ENCODE measurements at places on chromosomes 5 and 9.

GRCh38 chr9:70412832-70413463, 1.5 kb downstream of the KLF9 start:
- peak; percentile 25 for DNase-seq

GRCh38 chr9:126125992-126126409, 200.6 kb upstream of the MVB12B start:
- DNase-seq, result no peak

- DNase-seq, result no peak
These were observed 287.7 kb upstream of the DAP start for GRCh38 chr5:11048760-11049159.

- DNase-seq, result no peak
These were observed 298.1 kb downstream of the CETN3 start for GRCh38 chr5:90111364-90112032.

- no peak for DNase-seq
These were observed 81.6 kb upstream of the KLF4 start for GRCh38 chr9:107571148-107571547.

- DNase-seq, result no peak
These were observed 950 bp downstream of the NEUROG1 start for GRCh38 chr5:135534609-135535419.

DNA sequence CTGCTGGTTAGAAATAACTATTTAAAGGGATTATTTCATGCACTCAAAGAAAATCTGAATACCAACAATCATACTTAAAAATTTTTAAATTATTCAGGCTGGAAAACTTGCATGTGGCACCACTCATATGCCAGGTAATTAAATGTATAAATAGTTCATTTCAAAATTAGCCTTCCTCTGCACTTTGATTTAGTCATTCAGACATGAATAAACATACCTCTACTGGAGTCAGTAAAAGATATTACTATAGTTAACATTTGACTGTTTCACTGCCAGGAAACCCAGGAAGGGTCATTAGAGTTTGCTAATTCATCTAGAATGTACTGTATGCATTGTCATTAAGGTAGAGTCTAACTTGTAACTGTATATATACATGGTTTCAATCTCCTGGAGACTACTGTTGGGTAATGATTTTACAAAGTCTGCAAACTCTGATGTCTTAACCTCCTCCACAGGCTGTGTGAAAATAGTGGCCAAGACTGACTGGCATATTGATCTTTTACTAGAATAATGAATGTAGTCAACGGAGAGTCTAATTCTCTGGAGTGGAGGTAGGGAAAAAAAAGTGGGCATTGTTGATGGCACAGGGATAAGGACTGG, 43.7 kb downstream of the TEX10 start:
- DNase-seq, result no peak

GRCh38 chr5:163276466-163276865, 160.9 kb upstream of the CCNG1 start:
- DNase-seq, result no peak

- no peak for DNase-seq
These were observed 277.6 kb downstream of the SEMA5A start for GRCh38 chr5:9268226-9268625.

- DNase-seq, result no peak
These were observed 26.8 kb downstream of the SMAD5 start for GRCh38 chr5:136159457-136159856.

DNA sequence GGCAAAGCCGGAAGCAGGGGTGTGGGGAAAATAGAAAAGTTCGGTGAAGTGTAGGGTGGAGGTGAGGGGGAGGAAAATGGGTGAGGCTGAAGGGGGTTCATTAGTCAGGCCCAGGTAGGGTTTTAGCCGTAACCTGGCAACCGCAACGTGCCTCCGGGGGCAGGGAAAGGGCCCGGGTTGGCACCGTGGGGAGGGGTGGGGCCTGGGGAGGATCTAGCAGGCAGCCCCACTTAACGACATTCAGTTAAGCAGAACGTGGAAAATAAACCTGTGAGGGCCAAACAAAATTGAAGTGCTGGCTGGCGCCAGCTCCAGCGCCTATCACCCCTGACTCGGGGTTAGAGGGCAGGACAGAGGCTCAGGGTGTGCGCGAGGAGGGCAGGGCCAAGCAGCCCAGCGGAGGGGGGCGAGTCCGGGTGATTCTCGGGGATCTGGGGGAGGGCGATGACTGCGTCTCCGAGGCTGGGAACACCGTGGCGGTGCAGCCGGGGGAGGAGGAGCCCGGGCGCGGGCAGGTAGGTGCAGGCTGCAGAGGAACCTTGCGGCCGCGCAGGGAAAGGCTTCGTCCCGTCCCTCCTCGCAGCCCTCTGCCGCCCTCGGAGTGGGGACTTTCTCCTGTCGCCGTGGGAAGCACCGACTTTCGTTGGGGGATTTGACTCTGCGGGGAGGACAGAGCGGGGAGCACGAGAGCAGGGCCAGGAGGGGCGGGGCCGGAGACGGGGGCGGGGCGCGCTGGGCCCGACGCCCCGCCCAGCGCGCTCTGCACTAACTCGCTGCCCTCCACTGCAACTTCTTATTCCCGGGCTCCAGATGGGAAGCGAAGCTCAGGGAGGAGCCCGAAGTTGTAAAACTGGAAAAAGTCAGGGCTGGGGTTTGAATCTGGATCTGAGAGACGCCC, 5.1 kb downstream of the RGS14 start:
- DNase-seq, result peak; percentile 71

DNA sequence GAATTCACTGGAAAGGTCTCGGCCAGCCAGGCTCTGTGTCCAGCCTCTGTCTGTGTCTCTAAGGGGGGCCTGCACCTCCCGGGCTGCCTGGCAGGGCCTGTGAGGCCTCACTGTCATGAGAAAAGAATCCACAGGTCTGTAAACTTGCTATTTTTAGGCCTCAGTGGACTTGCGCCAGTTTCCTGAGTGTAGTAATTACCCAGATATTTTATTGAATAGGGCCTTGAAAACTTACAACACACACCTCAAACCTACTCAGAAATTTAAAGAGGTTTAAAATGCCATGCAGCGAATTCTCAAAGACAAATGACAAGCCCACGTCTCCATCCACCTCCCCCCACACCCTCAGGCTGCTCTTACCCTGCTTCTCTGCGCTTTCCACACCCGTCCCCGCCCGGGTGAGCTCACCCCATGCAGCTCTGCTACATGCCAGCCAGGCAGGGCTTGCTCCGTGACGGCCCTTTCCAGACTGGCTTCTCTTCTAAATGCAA, 8.8 kb upstream of the TENT4A start:
- no peak for DNase-seq

DNA sequence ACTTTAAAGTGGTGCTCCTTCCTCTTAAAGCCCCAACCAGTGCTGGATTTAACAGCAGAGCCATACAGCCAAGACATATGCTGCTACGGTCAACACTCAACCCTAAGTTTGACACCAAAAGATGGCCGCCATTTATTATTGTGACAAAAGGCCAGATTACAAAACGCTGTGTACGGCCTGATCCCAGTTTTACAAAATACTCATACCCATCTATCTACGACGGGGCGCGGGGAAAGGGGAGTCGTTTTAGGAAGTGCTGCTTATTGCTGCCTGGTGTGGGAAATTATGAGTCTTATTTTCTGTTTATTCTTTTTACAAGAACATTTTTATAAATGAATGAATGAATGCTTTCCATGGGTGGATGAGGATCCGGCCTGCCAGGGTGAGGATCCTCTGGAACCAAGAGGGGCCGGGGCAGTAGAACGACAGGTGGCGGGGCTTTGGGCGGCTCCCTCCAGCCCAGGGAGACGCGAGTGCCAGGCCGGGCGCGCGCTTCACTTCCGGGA, 457 bp upstream of the IDNK start:
- DNase-seq, result no peak

GRCh38 chr5:121386334-121386733, 465.3 kb upstream of the FTMT start:
- no peak for DNase-seq

DNA sequence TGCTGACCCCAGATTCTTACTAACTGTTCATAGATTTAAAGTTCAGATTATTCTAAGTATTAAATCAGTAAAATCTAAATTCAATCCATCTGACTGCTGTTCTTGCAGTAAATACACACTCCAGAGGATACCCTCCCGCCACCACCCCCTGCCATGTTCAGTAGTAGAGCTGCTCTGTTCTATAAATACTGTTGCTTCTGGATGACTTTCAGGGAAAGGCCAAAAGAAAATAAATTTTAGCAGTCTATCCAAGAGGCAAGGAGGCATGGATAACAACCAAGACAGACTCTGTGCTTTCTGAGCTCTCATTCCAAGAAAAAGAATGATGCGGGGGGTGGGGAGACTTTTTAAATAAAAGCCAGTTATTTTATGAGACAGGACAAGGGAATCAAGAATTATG, 115.1 kb downstream of the ADAMTS6 start:
- DNase-seq, result no peak

- DNase-seq, result no peak
These were observed 80.0 kb upstream of the SNX2 start for GRCh38 chr5:122694884-122695283.

DNA sequence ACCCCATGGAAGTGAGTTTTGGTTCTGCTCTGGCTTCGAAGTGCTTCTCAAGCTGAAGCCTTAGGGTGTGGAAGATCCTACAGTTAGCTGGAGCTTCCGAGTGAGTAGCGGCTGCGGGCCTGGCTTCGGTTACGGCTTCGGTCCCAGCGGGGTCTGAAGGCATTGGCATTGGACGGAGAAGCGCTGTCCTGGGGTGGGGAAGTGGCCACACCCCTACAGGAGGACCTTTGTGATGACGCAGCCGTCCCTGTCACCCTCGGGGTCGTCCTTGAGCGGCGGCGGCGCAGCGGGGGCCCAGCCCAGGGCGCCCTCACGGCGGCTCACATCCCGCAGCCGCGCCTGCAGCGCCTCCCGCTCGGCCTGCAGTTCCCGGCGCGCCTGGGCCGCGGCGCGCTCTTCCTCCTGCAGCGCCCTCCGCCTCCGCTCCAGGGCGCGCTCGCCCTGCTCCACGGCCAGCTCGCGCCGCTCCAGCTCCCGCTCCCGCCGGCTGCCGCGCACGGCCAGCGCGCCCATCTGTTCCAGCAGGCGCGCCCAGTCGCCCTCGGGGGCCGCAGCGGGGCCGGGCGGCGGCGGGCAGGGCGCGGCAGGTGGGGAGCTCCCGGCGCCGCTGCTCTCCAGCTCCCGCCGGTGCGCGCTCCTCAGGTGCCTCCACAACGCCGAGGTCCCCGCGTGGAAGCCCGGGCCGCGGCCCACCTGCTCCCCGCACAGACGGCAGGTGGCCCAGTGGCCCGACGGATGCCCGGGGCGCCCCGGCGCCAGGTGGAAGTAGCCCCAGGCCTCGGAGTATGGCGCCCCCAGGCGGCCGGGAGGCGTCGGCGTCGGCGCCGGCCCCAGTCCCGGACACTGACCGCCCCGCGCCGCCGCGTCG, 9.9 kb downstream of the ZBED3 start:
- peak; percentile 6 for DNase-seq

- peak; percentile 9 for DNase-seq
These were observed 925 bp downstream of the ABHD17B start for GRCh38 chr9:71909887-71910649.

DNA sequence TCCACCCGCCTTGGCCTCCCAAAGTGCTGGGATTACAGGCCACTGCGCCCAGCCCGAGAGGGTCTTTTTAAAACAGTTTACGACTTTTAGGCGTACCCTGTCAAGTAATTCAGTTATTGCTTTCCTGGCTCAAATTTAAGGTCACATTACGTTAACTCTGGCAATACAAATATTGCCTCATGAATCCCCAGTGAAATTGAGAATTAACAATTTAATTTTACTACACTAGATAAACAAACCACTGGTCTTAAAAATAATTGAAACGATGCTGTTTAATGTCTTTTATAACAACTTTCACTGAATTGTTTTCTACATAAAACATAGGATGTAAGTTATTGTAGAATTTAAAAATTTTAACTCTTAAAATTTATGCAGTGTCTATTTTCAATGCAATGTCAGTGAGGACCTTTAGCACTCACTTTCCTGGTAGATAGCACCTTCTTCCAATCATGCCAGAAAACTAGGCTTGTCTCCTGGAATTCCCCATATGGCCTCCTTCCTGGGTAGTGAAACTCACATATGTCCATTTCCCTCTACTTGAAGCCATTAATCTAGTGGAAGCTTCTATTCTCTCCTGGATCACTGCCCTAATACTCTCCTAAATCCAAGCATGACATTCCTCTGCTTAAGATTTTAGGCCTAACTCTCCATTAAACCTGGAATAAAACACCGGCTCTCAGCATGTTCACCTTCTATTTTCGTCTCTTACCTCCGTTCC, 13.5 kb downstream of the BASP1 start:
- no peak for DNase-seq

DNA sequence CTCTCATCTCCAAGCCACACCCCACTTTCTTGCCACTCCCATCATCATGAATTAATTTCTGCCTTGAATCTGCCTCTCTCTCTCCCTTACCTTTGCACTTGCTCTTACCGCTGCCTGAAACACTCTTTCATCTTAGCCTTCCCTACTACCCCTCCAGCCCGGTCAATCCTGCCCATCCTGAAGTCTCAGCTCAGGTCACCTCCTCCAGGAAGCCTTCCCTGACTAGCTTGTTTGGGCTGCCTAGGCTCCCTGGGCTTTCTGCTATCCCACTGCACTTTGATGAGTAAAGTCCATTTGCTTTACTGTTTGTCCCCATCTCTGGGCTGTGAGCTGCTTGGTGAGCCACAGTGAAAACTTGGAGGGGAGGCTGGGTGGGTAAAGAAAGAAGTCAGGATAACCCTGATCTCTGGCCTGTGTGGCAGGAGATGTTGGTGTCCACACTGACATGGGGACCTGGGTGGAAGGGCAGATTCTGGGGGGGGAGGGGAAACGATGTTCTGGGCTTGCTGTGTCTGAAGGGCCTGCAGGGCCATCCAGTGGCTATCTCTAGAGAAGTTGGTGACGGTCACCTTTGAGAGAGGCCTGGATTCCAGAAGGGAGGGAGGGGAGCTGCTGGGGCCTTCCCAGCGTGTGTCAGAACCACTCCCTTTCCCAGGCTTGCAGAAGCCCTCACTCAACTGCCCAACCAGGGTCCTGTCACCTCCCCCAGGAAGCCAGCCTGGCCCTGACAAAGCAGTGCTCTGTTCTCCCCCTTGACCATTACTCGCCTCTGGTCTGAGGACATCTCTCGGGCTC, 75.0 kb upstream of the DAB2IP start:
- DNase-seq, result no peak

GRCh38 chr5:98827161-98827560, 53.7 kb downstream of the RGMB start:
- no peak for DNase-seq

GRCh38 chr5:15285901-15286583, 213.9 kb upstream of the FBXL7 start:
- DNase-seq, result no peak

- peak; percentile 96 for DNase-seq
These were observed at the start of gene TSPAN17 for GRCh38 chr5:176647030-176647842. TSS of gene TSPAN17 (plus strand) at chr5:176647484. CDS start at chr5:176647616, 132 bp downstream.

- DNase-seq, result no peak
These were observed 5.5 kb upstream of the DBN1 start for GRCh38 chr5:177478711-177479646.

DNA sequence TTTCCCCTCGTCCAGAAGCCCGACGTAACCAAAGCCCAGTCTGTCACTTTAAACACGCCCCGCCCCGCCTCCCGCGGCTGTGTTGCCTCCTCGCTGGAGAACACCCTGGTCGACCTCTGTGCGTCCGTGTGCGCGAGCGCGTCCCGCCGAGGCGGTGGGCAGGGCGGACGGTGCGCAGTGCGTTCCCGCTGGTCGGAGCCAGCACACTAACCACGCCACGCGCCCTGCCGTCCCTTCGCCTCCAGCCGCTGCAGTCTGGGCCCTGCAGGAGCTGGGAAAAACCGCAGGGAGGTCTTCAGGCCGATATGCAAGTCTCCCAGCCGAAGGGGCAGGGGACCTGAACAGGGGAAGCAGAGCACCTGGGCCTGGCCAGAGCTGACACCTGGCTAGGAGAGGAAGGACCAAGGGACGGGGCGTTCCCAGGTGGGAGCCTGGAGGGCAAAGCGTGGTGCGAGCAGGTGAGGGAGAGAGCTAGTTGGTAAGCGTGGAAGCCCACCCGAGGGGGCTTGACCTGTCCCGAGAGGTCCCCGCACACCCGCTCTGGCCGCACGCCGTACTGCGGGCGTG, 1.3 kb upstream of the PHPT1 start:
- peak; percentile 50 for DNase-seq

Measured in effector CD4-positive, alpha-beta T cell (primary cell).